NCI-H774 (cell line): ENCODE measurements at places on chromosomes 6 and 20.

DNA sequence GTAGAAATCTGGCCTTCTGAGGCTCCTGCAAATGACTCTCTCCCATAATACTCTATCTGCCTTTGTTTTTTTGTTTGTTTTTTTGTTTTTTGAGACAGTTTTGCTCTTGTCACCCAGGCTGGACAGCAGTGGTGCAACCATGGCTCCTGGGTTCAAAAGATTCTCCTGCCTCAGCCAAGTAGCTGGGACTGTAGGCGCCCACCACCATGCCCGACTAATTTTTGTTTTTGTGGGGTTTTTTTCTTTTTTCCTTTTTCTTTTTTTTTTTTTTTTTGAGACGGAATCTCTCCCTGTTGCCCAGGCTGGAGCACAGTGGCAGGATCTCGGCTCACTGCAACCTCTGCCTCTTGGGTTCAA, 16.6 kb upstream of the STK38 start:
- DNase-seq: no peak

DNA sequence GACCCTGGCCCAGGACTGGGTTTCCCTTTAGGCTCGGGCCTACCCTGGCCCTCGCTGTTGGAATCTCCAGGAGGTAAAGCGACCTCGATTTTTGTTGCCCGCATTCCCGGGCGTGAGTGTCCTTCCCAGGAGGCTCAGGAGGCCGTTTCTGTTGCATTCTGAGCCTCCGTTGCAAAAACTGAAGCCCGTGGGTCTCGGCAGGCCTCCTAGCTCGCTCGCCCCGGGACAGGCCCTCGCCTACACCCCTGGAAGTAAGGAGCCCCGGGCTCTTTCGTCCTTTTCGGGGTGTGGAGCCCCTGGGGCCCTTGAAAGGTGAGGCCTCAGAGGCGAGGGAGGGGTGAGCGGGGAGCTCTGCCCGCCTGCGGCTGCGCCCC, 2.3 kb downstream of the NR2E1 start:
- no peak for DNase-seq

DNA sequence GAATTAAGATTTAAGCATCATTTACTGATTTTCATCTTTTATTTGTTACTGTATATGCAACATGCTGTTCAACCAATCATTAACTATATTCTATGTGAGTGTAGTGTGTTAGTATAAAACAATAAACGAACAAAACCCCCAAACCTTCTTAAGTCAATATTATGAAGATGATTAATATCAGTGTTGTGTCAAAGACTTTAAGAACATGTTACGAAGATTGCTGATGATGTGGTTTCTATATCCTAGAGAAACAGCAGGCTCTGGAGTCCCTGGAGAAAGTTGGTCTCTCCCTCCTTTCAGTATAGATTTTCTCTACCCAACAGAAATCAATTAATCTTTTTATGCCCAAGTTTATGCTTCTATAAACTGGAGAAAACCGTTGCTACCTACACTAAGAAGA, 393.8 kb upstream of the HSF2 start:
- DNase-seq: no peak

DNA sequence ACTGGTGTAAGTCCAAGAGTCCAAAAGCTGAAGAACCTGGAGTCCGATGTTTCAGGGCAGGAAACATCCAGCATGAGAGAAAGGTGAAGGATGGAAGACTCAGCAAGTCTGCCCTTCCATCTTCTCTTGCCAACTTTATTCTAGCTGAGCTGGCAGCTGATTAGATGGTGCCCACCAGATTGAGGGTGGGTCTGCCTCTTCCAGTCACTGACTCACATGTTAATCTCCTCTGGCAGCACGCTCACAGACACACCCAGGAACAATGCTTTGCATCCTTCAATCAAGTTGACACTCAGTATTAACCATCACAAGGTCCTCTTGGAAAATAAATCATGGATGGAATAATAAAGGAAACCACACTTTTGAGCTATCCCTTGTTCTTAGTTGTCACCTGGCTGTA, 121.2 kb downstream of the MAP3K7 start:
- no peak for DNase-seq

DNA sequence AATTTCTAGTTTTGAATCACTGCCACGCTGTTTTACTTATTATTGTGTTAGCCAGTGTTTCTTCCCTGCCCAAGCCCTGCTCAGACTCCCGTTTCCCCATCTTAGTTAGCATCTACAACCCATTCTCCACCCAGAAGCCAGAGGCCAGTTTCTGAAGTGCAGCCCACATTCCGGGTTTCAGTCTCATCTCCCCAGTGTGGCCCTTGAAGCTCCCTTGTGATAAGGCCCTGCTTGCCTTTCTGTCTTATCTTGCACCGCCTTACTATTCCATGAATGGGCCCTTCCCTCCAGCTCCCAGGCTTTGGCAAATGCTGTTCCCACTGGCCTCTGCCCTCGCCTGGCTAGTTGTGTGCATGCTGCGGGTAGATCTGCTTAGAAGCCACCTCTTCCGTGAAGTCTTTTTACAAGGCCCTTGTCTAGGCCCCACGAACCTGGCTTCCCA, 41.1 kb downstream of the TOX2 start:
- DNase-seq: no peak

- DNase-seq: no peak
These were observed 60.4 kb downstream of the TPD52L1 start for GRCh38 chr6:125213939-125214338.

GRCh38 chr6:22789315-22789714, 219.9 kb downstream of the HDGFL1 start:
- DNase-seq: no peak

DNA sequence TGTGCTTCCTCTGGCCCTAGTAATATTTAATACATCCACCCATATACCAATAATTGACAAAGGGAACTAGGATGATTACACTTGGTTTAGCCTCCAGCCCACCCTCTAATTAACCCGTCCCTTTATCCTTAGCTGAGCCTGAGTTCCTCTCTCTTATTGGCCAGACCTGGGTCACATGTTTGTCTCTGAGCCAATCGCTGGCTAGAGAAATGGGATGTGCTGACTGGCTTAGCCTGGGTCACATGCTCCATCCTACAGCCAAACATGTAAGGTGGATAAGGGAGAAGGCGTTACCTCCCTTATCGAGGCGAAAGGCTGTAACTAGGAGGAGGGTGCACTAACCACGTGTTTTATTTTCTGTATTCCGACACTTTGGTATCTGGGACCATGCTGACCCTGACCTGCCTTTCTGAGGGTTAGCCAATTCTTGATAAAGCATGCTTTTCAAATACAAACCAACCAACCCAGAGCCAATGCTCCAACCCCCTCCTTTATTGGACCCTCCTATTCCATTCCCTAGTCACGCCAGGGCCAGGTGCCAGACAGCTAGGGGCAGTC, 262.7 kb downstream of the PREX1 start:
- no peak for DNase-seq

- DNase-seq: peak; percentile 26
These were observed 1.1 kb upstream of the TMEM74B start for GRCh38 chr20:1185790-1186334.

DNA sequence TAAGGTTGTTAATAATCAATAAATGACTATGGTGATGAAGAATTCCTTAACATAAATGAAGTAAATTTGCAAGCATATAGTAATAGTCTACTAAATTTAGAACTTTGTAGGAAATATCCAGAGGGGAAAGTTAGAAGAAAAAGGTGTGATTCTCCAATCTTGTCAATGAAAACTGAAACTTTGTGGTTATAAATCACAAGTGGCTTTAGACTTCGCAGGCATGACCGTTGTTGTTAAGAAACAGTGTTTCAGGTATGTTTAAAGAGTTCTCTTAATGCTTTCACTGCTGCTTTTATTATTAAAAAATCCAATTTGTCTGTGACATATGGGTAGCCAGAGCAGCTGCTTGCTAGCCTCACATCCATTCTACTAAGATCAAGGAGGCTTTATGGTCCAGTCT, 475.6 kb upstream of the ADGRB3 start:
- no peak for DNase-seq

- DNase-seq: no peak
These were observed 428.2 kb downstream of the LMBRD1 start for GRCh38 chr6:69368613-69369012.

DNA sequence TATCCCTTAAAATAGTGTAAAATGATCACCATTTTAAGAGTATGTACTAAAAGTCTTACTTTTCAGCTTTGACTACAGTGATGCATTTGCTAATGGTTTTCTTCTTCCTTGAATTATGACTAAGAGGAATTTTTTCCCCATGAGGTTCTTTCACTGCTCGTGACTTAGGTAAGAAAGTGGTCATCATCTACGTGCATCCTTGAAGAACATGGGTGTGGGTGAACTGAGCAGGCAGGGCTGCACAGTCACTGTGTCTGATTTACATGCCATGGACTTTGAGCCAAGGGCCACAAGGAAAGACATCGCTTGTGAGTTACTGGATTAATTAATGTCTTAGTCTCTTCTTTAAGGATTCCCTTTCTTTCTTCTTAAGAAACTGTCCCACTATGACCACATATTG, 33.3 kb downstream of the NQO2 start:
- DNase-seq: no peak

GRCh38 chr20:47799116-47799715, 13.9 kb upstream of the SULF2 start:
- DNase-seq: no peak

DNA sequence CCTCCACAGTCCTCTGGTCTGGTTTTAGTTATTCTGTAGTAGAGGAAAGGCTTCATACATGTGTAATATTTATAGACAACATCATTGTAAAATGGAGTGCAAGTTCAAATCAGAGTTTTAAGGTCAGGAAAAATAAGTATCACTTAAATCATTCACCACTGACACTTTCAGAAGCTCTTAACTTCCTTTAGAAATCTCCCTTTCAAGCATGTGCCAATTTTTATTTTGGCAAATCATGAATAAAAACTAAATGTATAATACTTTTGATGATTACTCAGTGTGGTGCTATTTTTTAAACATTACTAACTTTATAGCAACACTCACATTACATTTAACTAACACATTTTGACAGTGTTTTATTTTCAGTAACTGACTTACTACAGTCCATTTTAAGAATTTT, 112.2 kb downstream of the OGFRL1 start:
- no peak for DNase-seq

- peak; percentile 81 for DNase-seq
These were observed at the start of gene MYO6 for GRCh38 chr6:75748743-75749538. Gene MYO6, plus strand, starts transcription at chr6:75749239. Its CDS starts 68,309 bp downstream, at chr6:75817548.

DNA sequence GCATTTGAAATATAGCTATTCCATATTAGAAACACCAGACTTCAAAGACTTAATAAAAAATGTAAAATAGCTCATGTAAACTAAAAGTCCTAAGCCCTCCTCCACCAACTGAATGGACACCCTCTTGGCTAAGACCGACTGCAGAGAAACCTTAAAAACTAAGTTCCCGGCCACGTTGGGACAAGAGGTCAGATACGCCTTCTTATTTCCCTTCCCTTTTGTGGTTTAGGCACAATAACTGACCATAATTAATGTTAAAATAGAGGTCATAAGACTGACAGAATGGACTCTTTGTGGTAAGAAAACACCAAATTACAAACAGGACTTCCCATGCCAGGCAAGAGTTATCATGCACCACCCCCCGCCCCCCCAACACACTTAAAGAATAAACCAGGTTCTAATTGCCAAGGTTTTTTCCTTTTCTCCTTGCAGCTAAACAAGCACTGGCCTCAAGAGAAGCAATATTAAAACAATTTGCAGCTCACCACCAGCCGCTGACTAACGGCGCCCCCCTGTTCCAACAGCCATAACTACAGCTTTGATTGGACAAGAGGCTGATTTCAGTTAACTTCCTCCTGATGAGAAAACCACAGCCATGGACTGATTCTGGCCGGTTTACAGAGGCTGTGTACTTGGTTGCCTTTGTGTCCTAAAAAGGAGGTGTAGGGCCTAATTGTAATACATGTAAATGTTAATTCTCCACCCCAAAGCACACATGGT, 10.7 kb upstream of the LAMP5 start:
- DNase-seq: no peak

DNA sequence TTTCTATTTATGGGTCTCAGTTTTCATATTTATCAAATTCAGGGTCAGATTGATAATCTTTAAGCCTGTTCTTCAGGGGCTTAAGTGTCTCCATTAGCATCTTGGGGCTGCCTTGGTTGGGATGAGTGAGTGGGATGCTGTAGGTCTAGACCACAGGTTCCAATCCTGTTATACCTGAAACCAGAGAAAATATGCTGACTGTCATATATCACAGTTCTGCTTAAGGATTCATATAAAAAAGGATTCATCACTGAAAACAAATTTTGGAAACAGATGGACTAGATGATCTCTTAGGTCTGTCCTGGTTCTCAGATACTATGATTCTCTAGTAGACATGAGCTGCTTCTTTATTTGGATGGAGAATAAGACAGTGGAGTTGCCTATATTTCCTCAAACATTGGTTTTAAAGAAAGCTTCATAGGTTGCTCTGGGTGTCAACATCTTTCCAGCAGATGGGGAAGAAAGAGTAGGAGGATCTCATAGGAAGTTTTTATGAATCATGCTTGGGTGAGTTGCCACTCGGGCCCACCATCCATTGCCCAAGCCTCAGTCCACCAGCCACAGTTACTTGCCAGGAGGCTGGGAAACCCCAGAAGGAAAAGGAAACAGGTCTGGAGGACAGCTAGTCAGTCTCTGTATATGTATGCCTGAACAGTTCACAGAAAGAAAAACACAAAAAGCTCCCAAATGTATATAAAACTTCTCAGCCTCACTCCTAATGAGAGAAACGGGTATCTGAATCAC, 42.9 kb upstream of the MAP7 start:
- DNase-seq: no peak

- no peak for DNase-seq
These were observed 802.0 kb downstream of the C6orf118 start for GRCh38 chr6:164507206-164507940.

- DNase-seq: no peak
These were observed 94.4 kb downstream of the OTOR start for GRCh38 chr20:16842486-16843120.

GRCh38 chr6:99253271-99253670, 96.2 kb downstream of the FAXC start:
- DNase-seq: no peak

DNA sequence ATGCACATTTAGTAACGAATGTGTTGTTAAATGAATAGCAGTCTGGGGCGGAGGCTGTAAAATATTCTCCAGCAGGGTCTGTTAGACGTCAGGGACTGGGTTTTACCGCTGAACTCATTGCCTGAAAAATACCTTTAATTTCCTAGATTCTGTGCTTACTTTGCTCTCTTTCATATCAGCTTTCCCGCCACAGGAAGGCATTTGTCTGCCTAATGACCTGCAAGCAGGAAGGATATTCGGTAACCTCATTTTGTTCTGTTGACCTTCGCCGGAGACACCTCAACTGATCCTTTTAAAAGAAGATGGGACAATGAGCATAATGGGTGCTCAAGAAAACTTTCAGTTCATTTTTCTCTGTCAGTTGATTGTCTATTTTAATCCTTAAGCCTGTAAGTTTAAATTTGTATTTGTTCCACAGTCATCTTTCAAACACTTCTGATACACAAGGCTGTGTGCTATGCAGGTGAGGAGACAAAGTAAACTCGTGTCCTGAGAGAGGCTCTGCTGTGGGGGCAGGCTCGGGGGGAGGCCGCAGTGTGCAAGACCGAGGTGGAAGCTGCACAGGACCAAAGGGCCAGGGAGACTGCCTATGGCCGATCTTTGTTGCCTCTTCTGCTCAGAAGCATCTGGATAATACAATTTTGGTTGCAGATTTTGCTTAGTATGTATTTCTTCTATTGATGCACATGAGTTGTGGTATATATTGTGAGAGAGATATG, 27.4 kb upstream of the SIM1 start:
- peak; percentile 85 for DNase-seq
